ENCODE measurements at places on chromosomes 11 and 22. TPM values are rescaled to one million over a fixed set of nuclear protein-coding genes. Genes with fewer than 3 reads are reported as not detected.

The TTC38 gene
- total RNA-seq, result 12.1 TPM

The AKIP1 gene
- total RNA-seq, result 38.1 TPM

The OAF gene
- total RNA-seq, result 9.4 TPM

The RASD2 gene
- 0.67 TPM for total RNA-seq

The CHCHD10 gene
- total RNA-seq, result 177 TPM

The CHRNA10 gene
- 1.5 TPM for total RNA-seq

The ADM2 gene
- 0.51 TPM for total RNA-seq

The KDM2A gene
- total RNA-seq, result 40.0 TPM

The LGALS12 gene
- total RNA-seq, result not detected

The CCDC157 gene
- 2.4 TPM for total RNA-seq

The CXCR5 gene
- total RNA-seq, result 0.10 TPM

All from A549 treated with Mapracorat at 1 μM for 4 hours (cell line).